G401 (cell line): ENCODE measurements at places on chromosomes 12 and 14. TPM values are rescaled to one million over a fixed set of nuclear protein-coding genes. Genes with fewer than 3 reads are reported as not detected.

The KRT72 gene
- not detected in 2 replicates for total RNA-seq

The CLEC2A gene
- not detected in 2 replicates for total RNA-seq

The ENDOU gene
- total RNA-seq = 1.9 TPM in 1 of 2 replicates, not detected in the other

- DNase-seq = no peak
Observed at GRCh38 chr14:71711619-71712018, 220.6 kb upstream of the RGS6 start.

GRCh38 chr14:61598980-61599379 is 96.3 kb upstream of the HIF1A start:
- no peak for DNase-seq

DNA sequence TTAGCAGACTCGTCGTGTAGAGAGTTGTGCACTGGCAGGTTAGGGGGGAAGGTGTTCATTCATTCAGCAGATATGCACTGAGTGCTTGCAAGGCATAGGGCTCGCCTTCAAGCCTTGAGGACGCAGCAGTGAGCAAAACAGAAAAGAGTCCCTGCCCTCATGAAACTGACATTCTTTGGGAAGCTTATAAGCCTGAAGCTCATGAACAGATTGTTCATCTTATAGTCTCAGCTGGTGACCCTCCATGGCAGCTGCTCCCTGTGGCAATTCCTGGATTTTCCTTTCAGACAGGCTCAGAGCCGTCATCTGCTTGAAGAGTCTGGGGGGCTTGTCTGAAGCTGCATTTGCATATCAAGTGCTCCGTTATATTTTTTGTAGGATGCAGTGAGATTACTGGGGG is 148.4 kb downstream of the PRKCH start:
- DNase-seq = no peak

- no peak for DNase-seq
Observed at GRCh38 chr14:70087380-70087697, 101.4 kb downstream of the SLC8A3 start.

GRCh38 chr12:68844788-68845695 is 37.1 kb downstream of the MDM2 start:
- no peak for DNase-seq
